ENCODE measurements at places on chromosomes 16 and 17. TPM values are rescaled to one million over a fixed set of nuclear protein-coding genes. Genes with fewer than 3 reads are reported as not detected.

Gene TMEM238L
- not detected for total RNA-seq

Gene RDM1
- not detected for total RNA-seq

Gene CACNG1
- total RNA-seq, result not detected

Gene MYCBPAP
- 3.2 TPM for total RNA-seq

DNA sequence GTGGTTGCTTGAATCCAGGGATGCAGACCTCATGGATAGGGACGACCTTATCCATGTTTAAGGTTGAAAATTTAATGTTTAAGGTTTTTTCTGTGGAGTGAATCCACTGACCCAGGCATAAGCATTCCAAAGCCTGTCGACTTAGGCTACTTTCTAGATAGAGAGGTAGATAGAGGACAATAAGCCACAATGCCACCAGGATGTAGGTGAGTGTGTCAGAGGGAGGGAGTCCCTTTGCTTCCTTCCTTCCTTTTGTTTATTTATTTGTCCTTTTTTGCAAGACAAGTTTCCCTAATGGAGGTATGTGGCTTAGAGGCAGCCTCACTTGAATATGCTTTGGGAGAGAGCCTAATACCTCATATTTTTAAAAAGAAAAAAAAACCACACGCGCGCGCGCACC is 834.2 kb upstream of the SOX9 start:
- no peak overlapping the region for H3K4me3 ChIP-seq
- peaks cover 14% of the 10 kb centered on the region for H3K4me1 ChIP-seq
- no peak overlapping the region for H3K27ac ChIP-seq
- DNase-seq, result no peak

- no peaks in the 10 kb centered on the region for H3K4me1 ChIP-seq
- no peaks in the 10 kb centered on the region for H3K36me3 ChIP-seq
- H3K27me3 ChIP-seq, result no peaks in the 10 kb centered on the region
- H3K4me3 ChIP-seq, result no peak overlapping the region
Measured at GRCh38 chr17:79374087-79374689, 236.7 kb downstream of the RBFOX3 start.

- no peaks in the 10 kb centered on the region for H3K36me3 ChIP-seq
- H3K27ac ChIP-seq, result no peak overlapping the region
- no peaks in the 10 kb centered on the region for H3K27me3 ChIP-seq
- DNase-seq, result no peak
- peaks cover 11% of the 10 kb centered on the region for H3K4me1 ChIP-seq
Measured at GRCh38 chr17:36127911-36128310, 24.3 kb downstream of the CCL4 start.

GRCh38 chr17:17305281-17305801 is 2.2 kb downstream of the NT5M start:
- no peak overlapping the region for H3K4me3 ChIP-seq
- no peak overlapping the region for H3K27ac ChIP-seq
- H3K4me1 ChIP-seq, result no peaks in the 10 kb centered on the region
- no peak for DNase-seq
- no peaks in the 10 kb centered on the region for H3K36me3 ChIP-seq

GRCh38 chr17:4369557-4370230 is 3.2 kb upstream of the UBE2G1 start:
- H3K4me3 ChIP-seq, result no peak overlapping the region
- no peak for DNase-seq
- no peaks in the 10 kb centered on the region for H3K27me3 ChIP-seq
- H3K27ac ChIP-seq, result no peak overlapping the region
- no peaks in the 10 kb centered on the region for H3K36me3 ChIP-seq
- H3K4me1 ChIP-seq, result peaks cover 4% of the 10 kb centered on the region

DNA sequence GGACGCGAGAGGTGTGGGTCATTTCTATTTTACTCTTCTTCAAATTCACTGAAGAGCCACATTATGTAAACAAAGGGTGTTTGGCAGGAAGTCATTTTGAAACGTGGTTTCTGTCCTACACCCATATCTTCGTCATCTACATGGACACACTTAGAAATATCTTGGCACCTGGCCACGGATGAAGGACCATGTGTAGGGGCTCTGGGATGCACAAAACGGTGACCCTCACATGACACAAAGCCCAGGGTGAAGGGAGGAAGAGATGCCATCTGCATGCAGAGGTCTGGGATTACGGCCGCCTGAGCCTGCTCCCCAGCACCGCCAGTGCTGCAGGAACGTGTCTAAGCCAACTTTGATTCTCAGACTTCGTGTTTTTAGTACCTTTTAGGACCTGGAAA is 130.2 kb upstream of the CHMP6 start:
- no peaks in the 10 kb centered on the region for H3K36me3 ChIP-seq
- DNase-seq, result no peak
- H3K4me1 ChIP-seq, result peaks cover 10% of the 10 kb centered on the region
- H3K27me3 ChIP-seq, result no peaks in the 10 kb centered on the region

GRCh38 chr17:49548506-49549310 is 27.0 kb upstream of the NXPH3 start:
- H3K27me3 ChIP-seq, result no peaks in the 10 kb centered on the region
- no peak overlapping the region for H3K27ac ChIP-seq
- H3K36me3 ChIP-seq, result no peaks in the 10 kb centered on the region
- no peak overlapping the region for H3K4me3 ChIP-seq

GRCh38 chr16:1413684-1414531 is 596 bp downstream of the UNKL start:
- H3K36me3 ChIP-seq, result no peaks in the 10 kb centered on the region
- H3K4me3 ChIP-seq, result peak overlapping the region; percentile 98
- no peaks in the 10 kb centered on the region for H3K27me3 ChIP-seq
- H3K4me1 ChIP-seq, result no peaks in the 10 kb centered on the region
- no peak overlapping the region for H3K27ac ChIP-seq
